ENCODE measurements at places on chromosomes 6 and 20. TPM values are rescaled to one million over a fixed set of nuclear protein-coding genes. Genes with fewer than 3 reads are reported as not detected.

XKR7 gene
- 0.04 TPM for total RNA-seq

SEMG1 gene
- total RNA-seq = not detected

ZNF311 gene
- total RNA-seq = 2.3 TPM

EDN1 gene
- 3.3 TPM for total RNA-seq

PAK5 gene
- total RNA-seq = 0.04 TPM
